ENCODE measurements at places on chromosomes 7 and 10. TPM values are rescaled to one million over a fixed set of nuclear protein-coding genes. Genes with fewer than 3 reads are reported as not detected.
A peak's percentile ranks its signal among the peaks of the same experiment; 100 is the strongest.

- DNase-seq, result no peak
These were observed 1.0 kb upstream of the NPFFR1 start for GRCh38 chr10:70284542-70285475.

GRCh38 chr7:56092789-56093531 lies at the start of gene PHKG1:
Gene PHKG1 (minus strand): TSS chr7:56092952. CDS start chr7:56088941, 4,011 bp downstream.
- peak; percentile 61 for DNase-seq

DNA sequence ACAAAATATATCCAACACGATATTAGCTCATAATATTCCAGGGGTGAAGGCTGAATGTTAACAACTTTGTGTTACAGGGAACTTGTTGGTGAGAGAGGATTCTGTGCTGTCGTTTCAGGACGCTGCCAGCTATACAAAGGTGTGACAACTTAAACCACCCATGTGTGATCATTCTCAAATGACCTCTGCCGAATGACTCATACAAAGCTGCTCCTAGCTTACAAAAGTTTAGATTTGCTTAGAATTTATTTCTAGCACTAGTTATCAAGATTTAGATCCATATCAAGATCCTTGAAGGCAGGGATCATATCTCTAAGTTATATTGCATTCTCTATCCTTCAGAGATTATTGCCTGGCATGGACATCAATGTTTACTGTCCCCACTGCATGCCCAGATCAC lies 65.3 kb downstream of the COBL start:
- DNase-seq, result no peak

Gene BICC1
- total RNA-seq, result 1.3 TPM

Gene OIT3
- total RNA-seq, result 0.15 TPM

Gene FAM25A
- not detected for total RNA-seq

- DNase-seq, result no peak
These were observed 142.7 kb downstream of the ICA1 start for GRCh38 chr7:8119262-8119661.

DNA sequence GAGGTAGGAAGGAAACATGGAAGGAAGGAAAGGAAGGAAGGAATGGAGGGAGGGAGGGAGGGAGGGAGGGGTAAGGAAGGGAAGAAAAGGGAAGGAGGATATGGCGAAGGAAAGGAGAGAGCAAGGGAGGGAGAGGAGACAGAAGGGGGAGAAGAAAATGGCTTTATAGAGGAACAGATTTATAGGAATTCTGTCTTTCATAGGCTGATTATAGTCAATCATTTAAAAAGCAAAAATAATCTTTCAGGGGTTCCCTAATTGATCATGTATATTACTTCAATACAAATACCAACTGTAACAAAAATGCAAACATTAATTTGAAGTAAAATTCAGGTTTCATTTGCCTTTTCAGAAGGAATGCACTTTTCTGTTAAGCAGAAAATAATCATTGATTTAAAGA lies 519.1 kb downstream of the MDFIC start:
- DNase-seq, result no peak

GRCh38 chr7:93817526-93817925 lies 73.0 kb downstream of the TFPI2 start:
- DNase-seq, result no peak

- DNase-seq, result no peak
These were observed 233.9 kb upstream of the CACNA2D1 start for GRCh38 chr7:82677493-82677892.

Gene HTR7
- 0.07 TPM for total RNA-seq
